Suppressor macrophage treated with lipopolysaccharide for 4 hours (primary cell): ENCODE measurements at places on chromosomes 3 and 15.

- no peak for DNase-seq
Measured at GRCh38 chr15:90009301-90010022, 8.3 kb downstream of the ZNF710 start.

DNA sequence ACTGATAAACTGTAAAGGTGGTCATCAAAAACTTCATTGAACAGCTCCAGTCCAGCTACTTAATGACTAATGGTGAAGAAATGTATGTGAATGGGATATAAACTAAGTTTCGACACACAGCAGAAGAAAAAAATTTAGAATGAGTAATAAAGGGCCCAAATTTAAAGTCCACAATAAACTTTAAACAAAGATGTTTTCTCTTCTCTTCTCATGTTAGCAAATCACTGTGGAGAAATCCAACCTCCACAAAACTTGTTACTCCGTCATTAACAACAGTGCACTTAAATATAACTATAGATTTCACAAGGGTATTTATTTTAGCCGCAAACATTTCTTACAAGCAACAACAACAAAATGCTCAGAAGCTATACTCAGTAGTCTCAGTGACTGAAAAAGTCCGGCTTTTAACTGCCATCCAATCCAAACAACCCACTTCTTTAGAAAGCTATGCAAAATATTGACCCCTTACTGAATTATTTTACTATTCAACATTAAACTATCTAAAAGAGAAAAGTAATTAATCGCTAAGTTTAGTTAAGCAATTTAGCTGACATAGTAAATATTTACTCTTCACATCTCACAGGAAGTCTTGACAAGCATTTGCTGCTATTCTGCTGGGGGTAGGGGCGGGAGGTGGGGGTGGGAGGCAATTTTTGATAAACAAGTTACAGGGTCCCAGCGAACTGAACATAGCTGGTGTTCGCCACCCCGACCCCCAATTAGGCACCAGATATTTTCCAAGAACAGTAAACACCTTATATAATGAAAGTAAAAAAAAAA lies 2.4 kb downstream of the IGF2BP2 start:
- peak; percentile 48 for DNase-seq

DNA sequence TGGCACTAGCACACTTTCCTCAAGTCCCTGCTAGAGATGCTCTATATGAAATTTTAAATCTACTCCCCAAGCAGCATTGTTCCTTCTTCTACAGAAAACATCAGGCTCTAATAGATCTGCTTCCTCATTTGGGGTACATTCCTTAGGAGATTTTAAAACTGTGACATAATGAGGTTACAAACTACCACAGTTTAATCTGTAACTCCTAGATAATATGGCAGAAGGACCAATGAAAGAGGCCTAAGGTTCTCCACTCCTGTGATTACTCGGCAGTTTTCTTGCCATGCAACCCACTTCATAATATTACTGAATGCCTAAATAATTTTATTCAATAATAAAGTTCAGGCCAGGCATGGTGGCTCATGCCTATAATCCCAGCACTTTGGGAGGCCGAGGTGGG lies 16.1 kb downstream of the ZNF106 start:
- DNase-seq: no peak

- no peak for DNase-seq
Measured at GRCh38 chr3:108227131-108227530, 4.9 kb upstream of the IFT57 start.

GRCh38 chr3:22358334-22358733 lies 607.3 kb upstream of the ZNF385D start:
- no peak for DNase-seq

- no peak for DNase-seq
Measured at GRCh38 chr15:65369651-65370050, 8.2 kb downstream of the IGDCC3 start.

DNA sequence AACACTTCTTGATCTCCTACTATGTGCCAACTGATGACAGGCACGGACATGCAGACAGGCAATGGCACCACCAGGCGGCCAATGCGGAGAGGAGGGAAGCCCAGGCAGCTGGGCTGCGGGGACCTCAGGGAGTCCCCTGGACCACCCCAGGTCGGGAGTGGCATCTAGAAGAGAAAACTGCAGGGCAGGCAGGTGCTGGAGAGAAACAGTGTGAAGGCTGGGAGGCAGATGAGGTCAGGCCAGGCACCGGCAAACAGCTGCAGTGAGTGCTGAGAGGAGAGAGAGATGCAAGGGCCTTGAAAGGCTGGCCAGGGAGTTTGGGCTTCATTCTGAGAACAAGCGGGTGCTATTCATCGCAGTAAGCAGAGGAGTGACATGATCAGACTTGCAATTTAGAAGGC lies 29.1 kb downstream of the SLC6A1 start:
- DNase-seq: no peak

GRCh38 chr3:11080492-11080891 lies 73.8 kb upstream of the HRH1 start:
- no peak for DNase-seq

GRCh38 chr3:111859061-111859973 lies at the start of gene PHLDB2:
Gene PHLDB2 (plus strand): TSS chr3:111859265. CDS start chr3:111884078, 24,813 bp downstream.
- peak; percentile 3 for DNase-seq

DNA sequence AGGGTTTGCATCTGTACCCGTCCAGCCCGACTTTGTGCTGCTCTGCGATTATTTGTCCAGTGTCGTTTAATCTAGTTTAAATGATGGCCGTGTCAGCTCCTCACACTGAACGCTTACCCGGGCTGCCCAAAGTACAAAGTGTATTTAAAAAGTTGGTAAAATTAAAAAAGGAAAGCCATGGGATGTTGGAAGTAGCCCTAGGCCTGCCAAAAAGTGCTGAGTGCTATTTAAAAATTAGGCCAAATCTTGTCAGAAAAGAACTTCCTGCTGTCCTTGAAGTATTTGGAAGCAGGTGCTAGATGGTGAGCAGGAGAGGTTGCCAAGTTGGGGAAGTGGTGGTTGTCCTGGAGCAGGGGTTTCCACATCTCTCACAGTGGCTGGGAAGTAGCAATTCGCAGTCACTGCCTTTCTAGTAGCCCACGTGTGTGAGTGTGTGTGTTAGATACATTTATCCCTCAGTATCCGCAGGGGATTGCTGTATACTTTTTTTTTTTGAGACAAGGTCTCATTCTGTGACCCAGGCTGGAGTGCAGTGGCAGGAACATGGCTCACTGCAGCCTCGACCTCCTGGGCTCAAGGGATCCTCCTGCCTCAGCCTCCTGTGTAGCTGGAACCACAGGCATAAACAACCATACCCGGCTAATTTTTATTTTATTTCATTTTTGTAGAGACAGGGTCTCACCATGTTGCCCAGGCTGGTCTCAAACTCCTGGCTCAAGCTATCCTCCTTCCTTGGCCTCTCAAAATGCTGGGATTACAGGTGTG lies 664 bp downstream of the PPCDC start:
- peak; percentile 68 for DNase-seq

DNA sequence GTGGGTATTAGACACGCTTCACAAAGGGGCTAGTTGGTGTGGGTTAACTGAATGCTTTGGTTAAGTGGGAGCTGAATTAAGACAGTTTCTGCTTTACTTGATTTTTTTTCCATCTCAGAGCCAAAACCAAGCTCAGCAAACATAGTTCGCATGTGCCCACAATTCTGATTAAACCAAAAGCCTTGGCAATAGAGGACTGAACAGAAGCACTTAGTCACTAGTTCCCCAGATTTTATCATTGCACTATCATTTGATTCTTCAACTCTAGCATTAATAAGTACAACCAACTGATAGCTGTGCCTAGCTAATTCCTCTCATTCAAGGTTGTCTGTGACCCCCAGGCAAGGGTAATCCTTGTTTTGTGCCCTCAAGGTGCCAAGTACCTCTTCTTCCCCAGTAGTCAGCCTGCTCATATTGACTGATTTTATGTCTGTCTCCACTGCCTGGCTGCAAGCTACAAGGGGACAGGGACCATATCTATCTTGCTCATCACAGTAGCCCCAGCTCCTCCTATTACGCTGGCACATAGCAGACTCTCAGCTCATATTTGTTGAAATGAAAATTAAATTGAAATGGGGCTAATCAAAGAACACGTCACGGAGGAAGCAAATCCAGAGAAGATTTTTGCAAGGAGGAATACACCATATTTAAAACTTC lies 9.9 kb upstream of the ARHGEF3 start:
- DNase-seq: no peak

- no peak for DNase-seq
Measured at GRCh38 chr3:2661078-2661477, 449.1 kb downstream of the IL5RA start.

DNA sequence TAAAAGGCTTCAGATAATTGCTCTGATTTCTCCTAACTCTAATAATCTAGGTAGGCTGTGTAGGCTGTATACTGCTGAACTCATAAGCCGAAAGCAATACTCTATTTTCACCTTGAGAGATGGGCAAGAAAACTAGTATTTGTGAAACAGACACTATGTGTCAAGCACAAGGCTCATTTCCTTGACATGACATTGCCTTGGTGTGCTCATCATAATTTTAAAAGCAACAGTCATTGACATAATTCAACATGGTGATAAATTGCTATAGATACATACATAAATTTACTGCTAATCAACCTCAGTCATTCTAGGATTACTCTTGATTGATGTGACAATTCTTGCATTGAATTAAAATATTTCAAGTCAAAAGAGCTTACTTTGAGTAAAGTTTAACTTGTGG lies 304.7 kb downstream of the CNTN3 start:
- no peak for DNase-seq

- DNase-seq: no peak
Measured at GRCh38 chr15:39621210-39621609, 40.3 kb downstream of the THBS1 start.

DNA sequence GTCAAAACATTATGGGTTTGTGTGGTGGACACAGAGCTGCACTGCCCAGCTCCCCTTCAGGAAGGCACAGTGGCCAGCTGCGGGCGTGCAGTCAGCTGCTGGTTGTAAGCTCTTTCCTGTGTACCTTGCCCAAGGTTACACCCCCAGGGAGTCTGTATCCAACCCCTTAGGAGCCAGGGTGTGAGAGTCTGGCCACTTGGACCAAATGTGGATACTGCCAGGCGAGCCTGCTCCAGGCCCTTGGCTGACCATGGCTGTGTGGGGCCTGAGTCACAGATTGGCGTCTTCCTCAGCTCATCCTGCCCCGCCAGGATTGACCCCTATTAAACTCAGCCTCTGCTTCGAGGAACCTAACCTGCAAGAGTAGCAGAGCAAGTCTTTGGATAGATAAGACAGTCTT lies 56.9 kb downstream of the ABHD5 start:
- DNase-seq: no peak

- DNase-seq: peak; percentile 94
Measured at GRCh38 chr3:5657106-5657505, 469.6 kb downstream of the EDEM1 start.

DNA sequence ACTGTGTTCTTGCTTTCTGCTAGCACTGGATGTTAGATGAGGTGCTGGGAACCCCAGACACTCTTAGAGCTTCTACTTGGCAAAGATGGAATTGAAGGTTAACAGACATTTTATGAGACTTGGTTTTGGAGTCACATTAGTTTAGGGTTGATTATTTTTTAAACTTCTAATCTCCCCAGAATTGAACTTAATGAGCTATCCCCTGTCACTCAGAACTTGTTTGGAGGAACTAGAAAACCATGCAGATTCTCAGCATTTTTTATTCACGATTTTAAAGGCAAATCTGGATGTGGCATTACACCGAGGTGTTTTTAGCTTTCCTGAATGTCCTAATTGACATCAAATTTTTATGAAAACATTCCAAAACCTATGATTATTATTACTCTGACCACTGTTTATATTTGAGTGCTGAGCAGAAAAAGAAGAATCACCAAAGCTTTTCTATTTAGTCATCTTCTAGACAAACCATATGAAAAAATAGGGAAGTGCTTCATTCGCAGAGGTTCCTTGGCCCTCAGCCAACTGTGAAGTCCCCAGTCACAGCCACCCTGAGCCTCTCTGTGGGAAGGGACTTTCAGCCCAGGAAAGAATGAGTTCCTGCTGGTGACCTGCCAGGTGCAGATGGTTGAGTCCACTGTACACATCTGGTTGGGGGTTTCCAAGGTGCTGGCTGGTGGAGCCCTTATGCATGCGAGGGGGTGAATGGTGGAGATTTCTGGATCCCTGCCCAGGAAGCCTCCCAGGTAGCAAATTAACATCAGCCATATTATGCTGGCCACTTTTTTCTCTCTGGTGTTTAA lies 196.0 kb upstream of the TOPAZ1 start:
- DNase-seq: peak; percentile 88

DNA sequence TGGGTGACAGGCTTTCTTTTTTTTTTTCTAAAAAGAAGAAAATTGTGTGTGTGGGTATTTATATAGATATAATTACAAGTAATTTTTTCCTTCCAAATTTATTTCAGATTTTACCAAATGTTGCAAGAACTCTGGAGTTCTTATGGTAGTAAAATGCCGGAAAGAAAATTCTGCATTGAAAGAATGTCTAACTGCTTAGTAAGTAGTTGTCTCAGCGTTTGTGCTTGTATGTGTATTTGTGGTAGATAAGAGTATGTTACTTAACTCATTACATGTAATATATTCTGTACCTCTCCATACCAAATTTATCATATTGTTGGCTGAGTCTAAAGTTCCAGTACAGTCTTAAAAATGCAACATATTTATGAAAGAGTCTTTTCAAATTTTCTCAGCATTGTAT lies 32.3 kb upstream of the ZCWPW2 start:
- DNase-seq: no peak

DNA sequence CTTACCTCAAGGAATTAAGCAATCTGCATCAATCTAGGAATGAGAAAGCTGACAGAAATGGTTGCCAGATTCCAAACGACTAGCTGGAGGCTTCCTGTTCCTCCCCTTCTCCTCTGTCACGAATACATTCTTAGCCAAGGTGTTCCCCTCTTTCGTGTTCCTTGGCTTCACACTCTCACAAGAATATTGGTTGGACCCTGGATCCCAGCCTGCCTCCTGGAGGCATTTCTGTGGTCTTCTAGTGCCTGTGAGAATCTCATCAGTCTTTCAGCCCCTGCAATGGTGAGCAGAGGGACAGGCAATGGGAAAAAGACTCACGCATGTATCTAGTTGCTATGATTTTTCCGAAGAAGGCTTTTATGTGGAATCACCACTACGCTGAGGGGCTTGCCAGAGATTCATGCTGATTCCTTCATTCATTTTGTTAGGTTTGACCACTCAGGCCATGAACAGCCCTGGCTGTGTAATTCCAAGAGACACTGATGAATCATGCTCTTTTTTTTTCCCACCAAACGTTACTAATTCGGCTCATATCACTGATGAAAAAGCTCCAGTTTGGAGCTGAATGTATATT lies 1.6 kb upstream of the P3H2 start:
- no peak for DNase-seq

DNA sequence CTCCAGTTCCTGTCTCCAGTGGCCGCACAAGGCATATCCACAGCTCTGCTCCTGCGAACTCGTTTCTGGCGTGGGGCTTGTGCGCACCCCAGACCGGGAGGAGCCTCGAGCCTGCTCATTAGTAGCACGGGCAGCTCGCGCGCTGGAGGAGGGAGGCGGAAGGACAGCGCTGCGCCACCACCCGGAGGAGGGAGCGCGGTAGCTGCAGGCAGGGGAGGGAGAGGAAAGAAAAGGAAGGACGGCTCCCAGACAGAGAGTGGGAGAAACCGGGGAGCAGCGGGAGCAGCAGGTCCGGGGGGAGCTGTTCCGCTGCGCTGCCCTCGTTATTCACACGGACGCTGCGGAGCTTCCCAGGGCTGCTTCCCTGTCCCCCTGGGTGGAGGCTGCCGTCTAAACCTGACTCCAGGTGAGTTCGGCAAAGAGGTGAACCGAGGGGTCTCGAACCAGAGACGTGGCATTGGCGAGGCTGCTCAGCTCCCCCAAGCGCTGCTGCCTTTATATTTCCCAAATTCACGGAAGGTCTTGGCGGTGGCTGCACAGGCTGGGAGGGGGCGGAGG lies 121.3 kb upstream of the ZNF717 start:
- no peak for DNase-seq
